CD4-positive, alpha-beta T cell treated with Interleukin-4 for 4 hours (primary cell): ENCODE measurements at places on chromosomes 6 and 20.

GRCh38 chr6:121436960-121437850, 1.8 kb downstream of the GJA1 start:
- DNase-seq = peak; percentile 1

- no peak for DNase-seq
Measured at GRCh38 chr6:147684906-147685305, 176.4 kb downstream of the SAMD5 start.

- no peak for DNase-seq
Measured at GRCh38 chr6:108598305-108598863, 37.7 kb downstream of the FOXO3 start.

- DNase-seq = peak; percentile 53
Measured at GRCh38 chr6:137904822-137905617, 38.0 kb downstream of the TNFAIP3 start.

- DNase-seq = no peak
Measured at GRCh38 chr6:83868639-83869038, 9.2 kb downstream of the CYB5R4 start.

- no peak for DNase-seq
Measured at GRCh38 chr6:134170844-134171243, 118.4 kb upstream of the SLC2A12 start.

GRCh38 chr6:135185483-135185882, 4.4 kb downstream of the MYB start:
- DNase-seq = no peak

DNA sequence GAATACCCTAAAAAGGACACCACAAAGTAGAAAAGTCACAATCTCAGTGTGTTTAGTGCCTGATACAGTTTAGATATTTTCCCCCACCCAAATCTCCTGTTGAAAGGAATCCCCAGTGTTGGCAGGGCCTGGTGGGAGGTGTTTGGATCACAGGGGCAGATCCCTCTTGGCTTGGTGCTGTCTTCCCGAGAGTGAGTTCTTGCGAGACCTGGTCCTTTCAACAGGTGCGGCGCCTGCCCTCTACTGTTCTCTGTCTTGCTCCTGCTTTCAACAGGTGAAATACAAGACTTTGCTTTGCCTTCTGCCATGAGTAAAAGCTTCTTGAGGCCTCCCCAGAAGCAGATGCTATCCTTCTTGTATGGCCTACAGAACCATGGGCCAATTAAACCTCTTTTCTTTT, 534.3 kb upstream of the NRSN1 start:
- DNase-seq = no peak

DNA sequence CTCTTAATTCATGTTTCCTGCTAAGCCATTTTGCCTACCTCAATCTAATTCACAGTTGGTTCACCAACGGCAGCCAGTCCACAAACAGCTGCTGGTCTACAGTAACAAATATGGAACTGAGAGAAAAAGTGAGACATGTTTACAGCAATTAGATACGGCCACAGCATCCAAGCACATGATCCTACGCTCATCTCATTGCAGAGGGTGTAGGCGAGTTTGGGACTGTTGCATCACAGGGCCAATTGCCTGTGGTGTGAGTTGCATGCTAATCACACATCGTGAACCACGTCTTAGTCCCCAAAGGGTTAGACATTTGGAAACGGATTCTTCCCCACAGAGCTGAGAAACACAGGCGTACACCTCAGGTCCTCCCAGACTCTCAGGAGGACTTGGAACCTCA, 166.9 kb downstream of the EYA2 start:
- DNase-seq = no peak

DNA sequence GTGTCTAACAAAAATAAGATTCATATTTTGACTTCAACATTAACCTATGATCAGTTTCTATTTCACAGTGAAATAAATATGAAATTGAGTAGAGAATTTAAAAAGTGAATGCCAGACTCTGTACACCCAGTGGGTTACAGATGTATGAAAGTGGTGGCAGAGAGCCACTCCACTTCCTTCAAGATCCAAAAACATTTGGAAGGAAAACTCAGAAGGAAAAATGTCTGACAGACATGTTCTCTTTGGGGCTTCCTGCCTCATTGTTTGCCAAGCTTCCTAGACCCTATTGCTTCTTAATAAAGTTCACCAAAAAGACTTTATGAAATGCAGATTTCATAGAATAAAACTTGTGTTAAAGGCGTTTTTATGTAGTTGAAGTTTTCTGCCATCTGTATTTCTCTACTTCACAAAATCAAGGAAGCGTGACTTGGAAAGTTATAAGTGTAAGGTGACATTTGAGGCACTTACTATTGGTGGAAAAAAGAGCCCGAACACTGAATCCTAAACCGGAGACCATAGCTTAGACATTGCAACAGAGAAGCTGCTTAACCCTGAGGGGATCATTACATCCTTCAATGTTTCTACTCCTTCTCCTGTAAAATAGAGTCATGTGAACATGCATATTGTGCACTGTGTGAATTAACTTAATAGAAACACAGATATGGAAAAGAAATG, 12.8 kb downstream of the HMGCLL1 start:
- DNase-seq = no peak

DNA sequence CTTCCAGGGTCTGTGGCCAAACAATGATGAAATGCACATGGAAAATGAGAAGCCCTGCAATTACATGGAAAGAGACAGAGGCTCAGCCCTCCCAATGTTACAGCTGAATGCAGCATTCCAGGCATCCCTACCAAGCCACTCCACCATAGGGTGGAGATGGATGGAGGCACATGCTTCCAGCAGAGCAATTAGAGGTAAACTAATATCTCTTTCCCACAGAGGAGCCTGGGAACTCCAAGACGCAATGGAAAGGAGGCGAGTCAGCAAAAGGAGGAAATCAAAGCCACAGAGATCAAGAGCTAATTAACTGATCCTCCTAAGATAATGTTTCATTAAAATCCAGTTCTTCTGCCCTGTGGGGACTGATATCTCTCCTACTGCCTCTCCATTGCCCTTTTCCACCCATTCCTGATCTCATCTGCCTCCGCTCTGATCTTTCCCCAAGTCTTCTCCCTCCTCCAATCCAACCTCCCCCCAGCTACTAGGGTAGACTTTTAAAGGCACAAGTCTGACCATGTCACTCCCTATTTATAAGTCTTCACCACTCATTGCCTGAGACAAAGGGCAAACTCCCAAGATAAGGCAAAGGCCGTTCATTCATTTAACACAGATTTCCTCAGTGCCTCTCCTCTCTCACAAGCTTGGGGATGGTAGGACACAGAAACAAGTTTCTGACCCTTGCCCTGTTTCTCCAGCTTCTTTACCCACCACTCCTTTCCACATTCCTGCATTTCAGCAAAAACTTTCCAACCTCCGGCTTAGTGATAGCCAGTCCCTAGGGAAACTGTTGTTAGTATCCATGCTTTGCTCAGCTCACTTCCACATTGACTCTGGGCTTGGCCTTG, 14.3 kb upstream of the KCNB1 start:
- DNase-seq = no peak

DNA sequence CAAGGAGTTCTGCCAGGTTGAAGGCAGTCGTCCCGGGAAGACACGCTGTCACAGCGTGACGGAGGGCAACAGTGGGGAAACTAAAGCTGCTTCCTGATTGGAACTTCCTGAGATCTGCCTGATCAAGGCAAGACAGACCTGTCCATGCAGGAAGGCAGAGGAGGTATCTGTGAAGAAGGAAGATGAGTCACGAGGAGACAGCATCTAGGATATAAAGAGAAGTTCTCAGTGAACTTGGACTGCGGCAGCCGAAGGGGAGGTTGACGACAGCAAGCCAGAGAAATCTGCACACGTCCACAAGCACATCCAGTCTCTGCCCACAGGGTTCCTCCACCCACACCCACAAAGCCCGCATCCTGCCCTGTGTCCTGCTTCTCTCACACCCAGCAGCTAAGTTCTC, 38.6 kb downstream of the PREP start:
- no peak for DNase-seq

DNA sequence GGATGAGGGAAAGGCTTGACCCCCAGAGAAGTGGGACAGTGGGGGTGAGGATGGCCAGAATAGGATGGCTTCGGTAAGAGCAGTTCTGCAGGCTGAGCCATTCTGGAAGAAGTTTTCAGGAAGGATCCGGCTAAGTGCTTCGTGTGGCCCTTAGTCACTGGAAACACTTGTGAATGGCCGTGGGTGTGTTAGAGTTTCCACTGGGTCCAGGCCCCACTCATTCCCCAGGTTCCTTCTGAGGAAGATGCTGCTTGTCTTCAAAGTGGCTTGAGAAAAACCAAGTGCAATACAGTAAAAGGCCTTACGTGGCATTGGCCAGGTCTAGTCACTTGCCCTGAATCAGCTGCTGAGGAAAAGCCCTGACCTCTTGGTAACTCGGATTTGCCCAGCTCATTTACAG, 27.9 kb downstream of the MANBAL start:
- no peak for DNase-seq

DNA sequence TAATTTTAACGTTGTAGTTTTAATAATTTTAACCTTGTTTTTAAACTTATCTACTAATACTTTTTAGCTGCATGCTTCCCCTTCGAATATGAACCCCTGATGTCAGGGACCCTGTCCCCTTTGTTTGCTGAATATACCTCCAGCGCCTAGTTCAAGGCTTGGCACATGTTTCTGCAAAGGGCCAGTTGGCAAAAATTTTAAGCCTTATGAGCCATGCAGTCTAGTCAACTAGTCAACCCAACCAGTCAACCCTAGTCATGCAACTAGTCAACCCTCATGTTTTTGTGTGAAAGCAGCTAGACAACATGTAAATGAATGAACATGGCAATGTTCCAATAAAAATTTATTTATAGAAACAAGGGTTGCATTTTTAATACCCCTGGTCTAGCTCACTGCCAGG, 119.8 kb downstream of the BCAS1 start:
- DNase-seq = no peak

DNA sequence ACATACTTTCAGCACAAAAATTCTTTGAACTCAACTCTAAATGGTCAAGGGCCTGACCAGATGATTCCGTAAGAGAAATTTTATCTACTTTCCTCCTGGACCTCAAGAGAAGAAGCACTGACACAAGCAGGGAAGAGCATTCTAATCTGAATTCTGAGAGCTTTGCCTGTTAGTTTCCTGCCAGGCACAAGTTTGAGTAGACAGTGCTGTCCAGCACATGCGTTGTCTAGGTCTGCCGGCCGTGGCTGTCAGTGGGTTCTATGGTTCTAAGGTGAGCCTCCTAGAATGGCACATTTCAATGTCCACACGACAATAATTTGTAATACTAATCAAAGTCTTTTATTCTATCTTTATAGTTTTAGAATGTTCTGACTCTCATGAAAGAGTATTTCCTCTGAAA, 91.9 kb downstream of the RFPL4B start:
- DNase-seq = no peak

DNA sequence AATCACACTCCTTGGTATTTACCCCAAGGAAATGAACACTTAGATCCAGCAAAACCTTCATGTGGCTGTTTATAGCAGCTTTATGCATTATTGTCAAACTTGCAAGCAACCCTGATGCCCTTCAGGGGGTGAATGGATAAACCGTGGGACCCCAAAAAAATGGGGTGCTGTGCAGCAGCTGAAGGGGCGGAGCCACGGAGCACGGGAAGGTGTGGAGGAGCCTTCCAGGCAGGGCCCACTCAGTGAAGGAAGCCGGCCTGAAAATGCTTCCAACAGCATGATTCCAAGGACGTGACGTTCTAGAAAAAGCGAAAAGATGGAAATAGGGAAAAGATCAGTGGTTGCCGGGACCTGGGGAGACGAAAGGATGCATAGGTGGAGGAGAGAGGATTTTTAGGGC, 25.6 kb upstream of the FRMD1 start:
- DNase-seq = no peak

- no peak for DNase-seq
Measured at GRCh38 chr6:38192487-38192886, 373.0 kb downstream of the ZFAND3 start.

DNA sequence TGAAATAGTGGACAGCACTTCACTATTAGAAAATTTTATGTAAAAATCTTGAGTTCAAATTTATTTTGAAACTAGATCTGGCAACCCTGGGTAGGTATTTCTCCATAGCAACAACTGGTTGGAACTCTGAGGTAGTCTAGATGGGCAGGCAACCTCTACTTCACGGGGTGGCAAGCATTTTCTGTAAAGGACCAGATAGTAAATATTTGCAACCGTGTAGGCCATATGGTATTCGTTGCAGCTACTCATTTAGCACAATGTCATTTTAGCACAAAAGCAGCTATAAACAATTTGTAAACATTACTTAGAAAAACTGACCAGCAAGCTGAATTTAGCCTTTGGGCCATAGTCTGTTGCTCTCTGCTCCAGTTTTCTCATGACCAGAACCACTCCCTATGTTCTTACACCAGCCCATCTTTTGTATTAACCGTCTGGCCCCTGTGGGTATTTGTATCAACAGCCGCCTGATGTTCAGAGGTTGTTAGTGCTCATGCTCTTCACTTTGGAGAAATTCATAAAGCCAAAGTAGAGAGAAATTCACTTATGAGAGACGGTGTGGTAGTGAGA, 29.2 kb downstream of the LGSN start:
- DNase-seq = no peak

DNA sequence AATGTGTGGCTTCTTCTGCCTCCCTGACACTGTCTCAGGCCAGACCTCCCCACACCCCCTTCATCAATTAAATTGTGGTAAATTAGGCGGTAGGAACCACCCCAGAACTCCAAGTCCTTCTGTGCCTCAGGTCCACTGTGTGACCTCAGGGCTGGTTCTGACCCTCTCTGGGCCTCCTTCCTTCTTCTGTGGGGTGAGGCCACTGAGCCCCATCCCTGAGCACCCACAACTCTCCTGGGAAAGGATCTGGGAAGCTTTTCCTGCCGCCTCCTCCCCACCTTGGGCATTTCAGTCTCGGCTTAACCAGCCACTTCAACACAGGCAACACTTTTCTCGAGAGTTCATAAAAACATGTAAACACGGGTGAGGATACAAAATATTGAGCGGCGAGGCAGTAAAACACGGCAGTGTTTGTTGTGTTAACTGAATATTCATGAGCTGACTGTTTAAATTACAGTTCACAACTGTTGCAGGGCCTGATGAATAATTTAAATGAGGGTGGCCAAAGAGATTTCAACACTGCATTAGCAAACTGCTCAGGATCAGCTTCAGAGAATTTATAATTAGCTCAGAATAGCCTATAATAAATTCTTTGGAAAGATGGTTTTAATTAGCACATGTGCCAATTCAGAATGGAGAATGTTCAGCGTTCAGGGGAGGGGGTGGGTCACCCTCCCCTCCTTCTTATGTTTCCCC, 112.1 kb downstream of the TOX2 start:
- DNase-seq = no peak

GRCh38 chr6:150756173-150756572, 109.3 kb upstream of the MTHFD1L start:
- DNase-seq = no peak
